Tibial nerve (tissue), 4 donors: ENCODE measurements at places on chromosomes 1 and 21.

DNA sequence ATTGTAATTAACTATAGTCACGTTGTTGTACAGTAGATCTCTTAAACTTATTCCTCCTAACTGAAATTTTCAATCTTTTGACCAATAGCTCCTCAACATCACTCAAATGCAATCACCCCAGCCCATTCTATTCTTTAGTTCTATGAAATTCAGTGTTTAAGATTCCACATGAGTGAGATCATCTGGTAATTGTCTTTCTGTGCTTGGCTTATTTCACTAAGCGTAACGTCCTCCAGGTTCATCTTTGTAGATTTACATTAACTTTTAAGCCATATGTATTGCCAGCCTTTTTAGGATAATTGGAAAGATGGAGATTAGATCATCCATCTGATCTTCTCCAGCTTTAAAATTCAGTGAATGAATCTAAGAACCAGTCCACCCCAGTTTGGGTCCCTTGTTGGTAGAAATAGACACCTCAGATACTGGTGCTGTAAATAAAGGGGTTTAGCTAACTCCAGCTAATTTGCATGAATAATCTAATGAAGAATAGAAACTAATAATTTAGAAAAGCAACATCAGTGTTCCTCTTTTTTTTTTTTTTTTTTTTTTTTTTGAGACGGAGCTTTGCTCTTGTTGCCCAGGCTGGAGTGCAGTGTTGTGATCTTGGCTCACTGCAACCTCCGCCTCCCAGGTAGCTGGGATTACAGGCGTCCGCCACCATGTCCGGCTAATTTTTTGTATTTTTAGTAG lies 7.0 kb downstream of the S100A10 start:
- DNase-seq = no peak

DNA sequence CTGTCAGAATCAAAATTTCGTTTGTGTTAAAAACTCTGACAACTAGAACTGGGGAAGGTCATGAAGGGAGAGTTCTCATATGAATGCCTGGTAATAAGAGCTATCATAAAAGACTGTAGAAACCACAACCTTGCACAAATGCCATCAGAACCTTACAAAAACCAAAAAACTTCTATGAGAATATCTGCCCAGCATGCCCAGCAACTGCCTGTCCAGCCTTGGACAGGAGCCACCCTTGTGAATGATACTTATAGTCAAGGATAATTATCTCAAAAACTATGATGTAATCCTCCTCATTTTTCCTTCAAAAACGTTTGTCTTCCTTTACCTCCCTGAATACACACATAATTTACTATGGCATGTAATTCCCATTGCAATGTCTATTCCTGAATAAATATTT lies 53.4 kb upstream of the C1orf185 start:
- DNase-seq = no peak

DNA sequence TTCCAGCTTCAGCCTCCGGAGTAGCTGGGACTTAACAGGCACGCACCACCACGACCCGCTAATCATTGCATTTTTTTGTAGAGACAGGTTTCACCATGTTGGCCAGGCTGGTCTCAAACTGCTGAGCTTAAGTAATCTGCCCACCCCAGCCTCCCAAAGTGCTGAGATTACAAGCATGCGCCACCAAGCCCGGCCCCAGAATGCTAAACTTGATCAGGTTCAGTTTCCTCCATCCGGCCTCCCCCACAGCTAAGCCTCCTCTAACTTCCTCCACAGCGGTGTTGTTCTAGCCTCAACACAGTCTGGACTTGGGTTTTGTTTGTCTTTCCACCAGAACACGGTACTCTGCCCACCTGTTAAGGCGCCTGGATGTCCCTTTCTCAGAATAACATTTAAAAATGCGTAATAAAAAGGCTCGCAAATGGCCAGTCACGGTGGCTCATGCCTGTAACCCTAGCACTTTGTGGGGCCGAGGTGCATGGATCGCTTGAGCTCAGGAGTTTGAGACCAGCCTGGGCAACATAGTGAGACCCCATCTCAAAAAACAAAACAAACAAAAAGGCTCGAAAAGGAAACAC lies 2.4 kb downstream of the PARP1 start:
- DNase-seq = no peak

GRCh38 chr1:118716775-118717174 lies 271.4 kb downstream of the TBX15 start:
- DNase-seq = no peak

- DNase-seq = no peak
Observed at GRCh38 chr1:24905979-24906720, 23.9 kb downstream of the RUNX3 start.

- no peak for DNase-seq
Observed at GRCh38 chr1:53501065-53502005, 42.1 kb downstream of the DMRTB1 start.

GRCh38 chr1:234484218-234484617 lies 5.2 kb upstream of the TARBP1 start:
- DNase-seq = no peak

DNA sequence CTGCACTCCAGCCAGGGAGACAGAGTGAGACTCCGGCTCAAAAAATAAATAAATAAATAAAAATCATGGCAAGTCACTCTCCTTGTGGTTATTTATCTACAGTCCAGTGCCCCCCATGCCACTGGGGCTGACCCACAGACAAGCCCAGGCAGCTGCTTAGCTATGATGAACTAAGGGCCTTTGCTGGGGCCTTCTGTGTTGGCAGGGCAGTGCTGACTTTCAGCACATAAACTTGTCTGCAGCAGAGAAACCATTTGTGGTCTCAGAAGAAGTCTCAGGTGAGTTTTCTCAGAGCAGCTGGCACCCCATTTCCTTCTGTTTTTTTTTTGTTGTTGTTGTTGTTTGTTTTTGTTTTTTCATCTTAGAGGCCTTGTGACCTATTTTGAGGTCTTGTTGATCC lies 20.9 kb upstream of the CFHR4 start:
- DNase-seq = no peak

- DNase-seq = no peak
Observed at GRCh38 chr1:25028907-25029599, 99.0 kb upstream of the RUNX3 start.

- no peak for DNase-seq
Observed at GRCh38 chr1:232557096-232557495, 72.8 kb downstream of the SIPA1L2 start.

- DNase-seq = no peak
Observed at GRCh38 chr1:198788561-198789064, 149.8 kb downstream of the PTPRC start.

DNA sequence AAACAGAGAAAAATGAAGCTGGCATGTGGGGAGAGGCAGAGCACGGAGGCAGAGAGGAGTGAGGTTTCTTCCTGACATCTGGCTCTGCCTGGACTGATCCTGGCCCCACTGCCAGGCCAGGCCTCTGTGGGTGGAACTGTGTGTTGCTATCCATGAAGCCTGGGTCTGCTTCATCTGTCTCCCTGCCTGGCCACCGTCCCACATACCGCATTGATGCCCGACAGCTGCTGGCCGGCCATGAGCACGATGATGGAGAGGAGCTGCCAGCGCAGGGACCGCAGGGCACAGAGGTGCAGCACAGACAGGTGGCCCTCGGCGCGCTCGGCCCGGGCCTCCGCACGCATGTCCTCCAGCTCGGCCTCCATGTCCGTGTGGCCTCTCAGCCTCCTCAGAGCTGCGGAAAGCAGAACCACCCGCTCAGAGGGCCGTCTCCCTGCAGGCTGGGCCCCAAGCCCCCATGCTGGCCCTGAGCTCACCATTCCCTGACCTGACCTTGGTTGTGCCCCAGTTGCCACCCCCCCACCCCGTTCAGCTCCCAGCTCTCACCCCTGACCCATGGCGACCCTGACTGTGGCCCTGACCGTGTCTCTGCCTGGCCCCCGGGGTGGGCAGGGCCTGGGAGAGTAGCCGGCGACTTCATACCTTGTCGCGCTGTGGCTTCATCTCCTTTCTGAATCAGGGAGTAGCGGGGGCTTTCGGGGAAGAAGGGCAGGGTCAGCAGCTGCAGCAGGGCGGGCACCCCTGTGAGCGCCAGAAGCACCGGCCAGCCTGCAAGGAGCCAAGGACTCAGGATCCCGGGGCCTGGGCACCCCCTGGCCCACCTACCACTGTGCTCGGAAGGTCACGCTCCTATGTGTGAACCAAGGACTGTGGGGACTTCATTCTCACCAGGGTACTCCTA lies 11.5 kb downstream of the SLC2A7 start:
- no peak for DNase-seq

- no peak for DNase-seq
Observed at GRCh38 chr1:11341901-11342552, 69.0 kb downstream of the UBIAD1 start.

GRCh38 chr1:248852481-248853405 lies 6.1 kb downstream of the ZNF692 start:
- DNase-seq = no peak

GRCh38 chr1:215875236-215875635 lies 308.1 kb downstream of the KCTD3 start:
- no peak for DNase-seq

DNA sequence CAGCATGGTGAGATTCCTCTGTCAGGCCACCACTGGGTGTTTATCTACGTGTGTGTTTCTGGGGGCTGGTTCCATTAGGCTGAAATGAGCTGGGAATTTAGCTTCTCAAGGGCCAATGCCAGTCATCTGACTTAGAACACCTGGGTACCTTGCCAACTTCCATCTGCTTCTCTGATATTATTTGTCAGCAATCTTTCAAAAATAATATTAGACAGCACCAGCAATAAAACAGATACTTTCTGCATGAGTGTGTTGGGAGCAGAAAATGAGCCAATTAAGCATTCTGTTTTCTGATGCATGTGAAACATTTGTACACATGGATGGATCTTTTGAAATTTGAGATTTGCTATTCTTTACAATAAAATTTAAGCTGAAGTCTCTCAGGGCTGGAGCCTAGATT lies 124.1 kb downstream of the RYR2 start:
- DNase-seq = no peak
